Naive B cell (primary cell): ENCODE measurements at places on chromosomes 7 and 10. TPM values are rescaled to one million over a fixed set of nuclear protein-coding genes. Genes with fewer than 3 reads are reported as not detected.

OPN1SW gene
- polyA plus RNA-seq: not detected

SFTPA1 gene
- polyA plus RNA-seq: not detected

LBX1 gene
- polyA plus RNA-seq: not detected

C7orf57 gene
- not detected for polyA plus RNA-seq

BICC1 gene
- not detected for polyA plus RNA-seq
